ENCODE measurements at places on chromosomes 12 and 14.

- no peak for DNase-seq
Measured at GRCh38 chr14:58341152-58341748, 42.9 kb downstream of the ARID4A start.

- no peak for DNase-seq
Measured at GRCh38 chr14:72745991-72746980, 147.6 kb downstream of the DPF3 start.

DNA sequence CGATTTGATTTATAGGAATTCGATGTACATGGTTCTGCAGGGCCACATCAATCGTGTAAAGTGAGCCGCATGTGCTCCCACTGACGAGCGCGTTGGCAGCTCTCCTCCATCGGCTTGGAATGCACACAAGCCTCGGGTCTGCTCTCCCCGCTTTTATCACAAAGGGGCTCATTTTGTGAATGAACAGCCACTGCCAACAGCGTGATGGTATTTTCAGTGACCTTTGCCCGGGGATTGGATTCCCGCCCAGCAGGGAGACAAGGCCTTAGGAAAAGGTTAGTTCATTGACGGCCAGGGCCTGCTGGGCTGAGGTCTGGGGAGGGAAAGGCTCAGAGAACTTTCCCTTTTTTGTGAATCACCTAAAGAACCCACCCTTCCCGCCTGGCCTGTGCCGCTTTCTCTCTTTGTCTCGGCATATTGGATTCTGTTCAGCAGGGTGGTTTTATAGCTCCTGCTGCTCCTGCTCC is 232.1 kb downstream of the MSRB3 start:
- DNase-seq, result no peak

DNA sequence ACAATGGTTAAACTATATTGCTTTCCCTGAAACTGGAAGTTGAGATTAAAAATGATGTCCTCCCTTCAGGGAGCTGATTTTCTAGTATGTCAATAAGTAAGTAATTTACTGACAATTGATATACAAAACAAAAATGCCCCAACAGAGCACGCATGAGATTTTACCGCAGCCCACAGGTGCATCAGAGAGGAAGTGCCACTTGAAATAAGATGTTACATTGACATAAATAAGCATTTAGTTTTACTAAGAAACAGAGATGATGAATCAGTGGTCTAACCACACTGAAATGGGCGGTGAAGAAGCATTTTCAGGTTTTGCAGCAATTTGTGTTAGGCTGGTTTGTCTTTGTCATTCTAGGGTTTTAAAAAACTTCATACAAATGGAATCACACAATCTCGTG is 8.8 kb upstream of the CLECL1 start:
- DNase-seq, result peak; percentile 84

- DNase-seq, result peak; percentile 65
Measured at GRCh38 chr12:106282457-106283097, 20.0 kb upstream of the TCP11L2 start.

DNA sequence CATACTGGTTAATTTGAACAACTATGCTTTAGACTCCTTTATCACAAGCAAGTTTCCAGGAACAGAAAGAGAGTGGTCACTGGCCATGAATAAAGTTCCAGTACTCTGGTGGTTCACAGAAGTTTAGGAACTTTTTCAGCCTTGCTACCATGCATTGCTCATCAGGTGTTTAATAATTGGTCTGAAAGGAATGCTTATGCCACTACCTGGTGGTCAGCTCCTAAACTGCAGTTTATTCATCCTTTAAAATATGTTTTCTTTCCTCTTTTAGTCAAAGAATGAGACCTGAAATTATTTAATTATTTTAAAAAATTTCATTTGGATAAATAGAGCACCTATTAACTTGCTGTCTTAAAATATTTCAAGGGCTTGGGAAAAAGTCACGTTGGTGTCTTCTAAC is 260.1 kb upstream of the OR4E1 start:
- DNase-seq, result peak; percentile 46

DNA sequence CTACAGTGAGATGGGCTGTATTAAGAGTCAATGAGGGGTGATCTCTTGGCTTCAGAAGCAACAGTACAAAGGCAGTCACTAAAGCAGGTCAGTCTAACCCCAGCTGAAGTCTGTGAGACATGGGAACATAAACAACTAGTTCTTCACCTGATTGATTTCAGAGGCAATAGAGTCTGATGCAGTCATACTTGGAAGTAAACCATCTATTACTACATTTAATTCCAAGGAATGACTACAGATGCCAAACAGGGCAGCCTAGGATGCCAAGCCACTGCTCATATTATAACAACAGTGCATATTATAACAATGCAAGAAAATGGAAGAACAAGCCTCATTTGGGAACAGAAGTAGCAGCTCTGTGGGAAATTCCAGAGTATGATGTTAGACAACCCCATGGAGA is 35.8 kb downstream of the GRIN2B start:
- no peak for DNase-seq

GRCh38 chr12:45611061-45611460 is 118.4 kb upstream of the ARID2 start:
- no peak for DNase-seq

DNA sequence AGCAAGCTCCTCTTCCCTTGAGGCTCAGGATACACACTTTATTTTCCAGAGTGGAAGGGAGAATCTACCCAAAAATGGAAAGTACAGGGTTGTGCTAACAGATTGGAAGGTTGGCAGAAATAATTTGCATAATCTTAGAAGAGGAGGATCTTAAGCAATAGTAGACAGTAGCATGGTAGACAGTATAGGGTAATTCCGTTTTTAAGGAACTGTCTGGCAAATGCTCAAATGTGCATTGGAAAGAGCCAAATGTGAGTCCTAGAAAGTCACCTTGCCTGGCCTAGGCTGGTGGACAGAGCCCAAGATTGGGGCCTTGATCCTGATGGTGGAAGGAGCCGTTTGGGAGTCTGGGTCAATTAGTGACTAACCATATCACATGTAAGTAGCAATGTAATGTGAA is 13.1 kb upstream of the CARMIL3 start:
- DNase-seq, result no peak

- DNase-seq, result no peak
Measured at GRCh38 chr12:119594772-119595445, 1.3 kb downstream of the TMEM233 start.

DNA sequence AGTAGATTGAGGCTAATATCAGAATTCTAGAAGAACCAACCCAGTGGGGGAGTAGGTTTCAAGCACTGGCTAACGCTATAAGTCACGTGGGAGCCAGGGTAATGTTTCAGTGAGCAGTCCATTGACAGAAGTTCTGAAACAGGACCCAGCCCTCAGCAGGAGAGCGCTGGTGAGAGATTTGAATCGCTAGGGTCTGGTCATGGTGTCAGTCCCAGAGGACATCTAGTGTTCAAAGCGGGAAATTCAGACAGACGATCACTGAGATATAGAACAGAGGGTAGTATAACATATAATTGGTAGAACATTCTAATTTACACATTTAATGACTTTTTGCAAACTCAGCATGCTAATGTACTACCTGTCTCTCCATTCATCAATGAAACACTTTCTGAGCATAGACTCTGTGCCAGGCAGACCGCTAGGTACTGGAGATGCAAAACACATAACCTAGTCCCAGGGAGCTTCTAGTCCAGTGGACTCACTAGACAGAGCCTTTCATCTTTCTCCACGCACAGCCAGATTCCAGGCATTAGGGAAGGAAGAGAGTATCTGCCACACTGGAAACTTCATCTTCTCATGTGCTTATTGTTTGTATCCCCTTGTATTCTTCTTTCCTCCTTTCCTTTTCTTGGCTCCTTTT is 35.4 kb upstream of the RNASE3 start:
- peak; percentile 68 for DNase-seq
